Thoracic aorta endothelial cell (primary cell): ENCODE measurements at places on chromosomes 16 and 17. TPM values are rescaled to one million over a fixed set of nuclear protein-coding genes. Genes with fewer than 3 reads are reported as not detected.

The NOD2 gene
- total RNA-seq, result 0.27 and 0.29 TPM in 2 replicates

The RASL10B gene
- total RNA-seq, result 0.13 and 0.22 TPM in 2 replicates

The ITGB4 gene
- total RNA-seq, result 3.7 TPM in 2 replicates

The RAB37 gene
- total RNA-seq, result 0.13 and 0.43 TPM in 2 replicates

The ALOX15B gene
- not detected in 2 replicates for total RNA-seq
